Non-pigmented ciliary epithelial cell (primary cell): ENCODE measurements at places on chromosomes 16 and 17.

DNA sequence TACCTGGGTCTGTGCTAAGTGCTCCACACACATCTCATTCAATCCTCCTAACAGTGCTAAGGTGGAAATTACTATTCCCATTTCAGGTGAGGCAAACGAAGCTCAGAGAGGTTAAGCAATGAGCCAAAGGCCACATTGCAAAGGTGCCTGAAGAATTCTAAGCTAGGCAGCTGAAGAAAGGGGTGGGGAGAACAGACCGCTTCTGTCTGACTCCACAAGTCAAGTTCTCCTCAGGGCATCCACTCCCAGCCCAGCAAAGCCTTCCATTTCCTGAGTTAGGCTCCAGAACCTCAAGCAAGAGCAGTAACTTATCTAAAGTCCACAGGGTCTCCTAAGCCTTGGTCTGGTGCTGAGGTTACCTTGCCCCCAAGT is 27.0 kb upstream of the MRPS23 start:
- DNase-seq = no peak

DNA sequence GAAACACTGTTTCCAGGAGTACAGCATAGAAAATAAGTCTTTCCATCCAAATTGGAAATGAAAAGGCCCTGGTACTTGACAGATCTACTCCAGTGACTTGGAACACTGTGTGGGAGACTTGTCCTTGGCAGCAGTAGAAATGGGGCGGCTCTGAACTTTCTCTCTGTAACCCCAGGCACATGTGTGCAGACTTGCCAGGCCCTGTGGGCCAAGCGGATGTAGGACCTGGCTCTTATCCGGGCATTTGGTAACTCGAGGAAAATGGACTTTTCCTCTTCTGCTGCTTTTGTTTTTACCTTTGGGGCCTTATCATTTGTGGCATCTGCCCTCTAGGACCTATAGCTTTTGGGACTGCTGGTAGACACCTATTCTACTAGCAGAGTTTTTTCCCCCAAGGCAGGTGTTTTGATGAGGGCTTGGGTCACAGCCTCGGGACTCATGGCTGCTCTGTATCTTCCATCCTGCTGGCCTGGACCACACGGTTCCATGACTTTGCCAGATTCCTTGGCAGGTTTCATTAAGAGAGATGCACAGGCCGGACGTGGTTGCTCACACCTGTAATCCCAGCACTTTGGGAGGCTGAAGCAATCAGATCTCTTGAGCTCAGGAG is 43.5 kb downstream of the SMPD3 start:
- no peak for DNase-seq

DNA sequence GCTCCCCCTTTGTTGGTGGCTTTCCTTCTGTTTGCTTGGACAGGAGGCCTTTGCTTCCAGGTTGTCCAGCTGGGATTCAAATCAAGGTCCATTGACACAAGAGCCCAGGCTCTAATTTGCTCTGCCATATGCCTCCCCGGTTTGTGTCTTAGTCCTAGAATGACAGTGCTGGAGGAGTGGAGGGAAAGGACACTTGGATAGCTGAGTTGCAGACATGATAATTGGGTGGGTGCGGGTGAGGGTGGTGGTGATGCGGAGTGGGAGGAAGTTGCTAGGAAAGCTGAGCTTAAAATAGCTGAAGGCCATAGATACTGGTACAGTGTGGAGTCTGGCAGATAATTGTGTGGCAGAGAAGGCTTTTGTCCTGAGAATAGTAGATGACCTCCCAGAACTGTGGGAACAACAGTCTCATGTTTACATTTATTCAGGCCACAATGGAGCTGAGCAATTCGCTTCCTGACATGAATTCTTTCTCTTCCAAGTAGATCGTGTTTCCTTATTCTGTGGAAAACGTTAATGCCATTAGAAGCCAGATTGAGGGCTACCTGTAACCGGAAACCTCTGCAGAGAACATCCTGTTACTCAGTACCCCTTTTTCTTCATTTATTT is 23.8 kb downstream of the SEC14L1 start:
- no peak for DNase-seq

- DNase-seq = no peak
These were observed 77.3 kb downstream of the RPTOR start for GRCh38 chr17:80621997-80622357.

DNA sequence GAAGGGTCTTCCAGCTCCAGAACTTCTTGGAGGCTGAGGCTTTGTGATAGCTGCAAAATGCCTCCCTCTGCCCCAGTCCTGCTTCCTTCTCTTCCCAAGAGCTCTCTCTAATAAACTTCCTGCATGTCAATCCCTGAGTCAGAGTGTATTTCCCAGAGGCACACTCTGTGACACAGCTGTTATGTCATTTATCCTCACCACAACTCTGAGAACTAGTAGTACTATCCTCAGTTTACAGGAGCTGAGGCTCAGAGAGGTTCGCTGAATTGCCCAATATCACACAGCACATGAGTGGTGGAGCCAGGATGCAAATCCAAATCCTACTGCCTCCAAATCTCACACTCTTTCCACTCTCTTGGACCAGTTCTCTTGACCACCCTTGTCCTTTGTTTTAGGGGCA is 20.0 kb downstream of the UNC45B start:
- DNase-seq = peak; percentile 5

DNA sequence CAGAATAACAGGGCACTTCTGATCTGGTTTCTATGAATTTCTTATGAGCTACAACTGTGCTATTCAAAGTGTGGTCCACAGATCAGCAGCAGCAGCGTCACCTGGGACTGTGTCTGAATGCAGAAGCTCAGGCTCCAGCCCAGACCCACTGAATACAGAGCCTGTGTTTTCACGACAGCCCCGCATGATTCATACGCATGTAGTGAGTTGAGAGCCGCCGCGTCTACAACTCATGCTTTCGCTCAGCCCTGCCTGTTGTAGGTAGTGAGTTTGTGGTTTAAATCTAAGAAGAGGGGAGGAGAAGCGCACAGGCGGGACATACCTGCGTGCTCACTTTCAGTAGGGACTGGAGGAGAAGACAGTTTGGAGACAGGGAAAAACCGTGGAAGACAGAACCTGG is 28.5 kb upstream of the ELAC2 start:
- no peak for DNase-seq

DNA sequence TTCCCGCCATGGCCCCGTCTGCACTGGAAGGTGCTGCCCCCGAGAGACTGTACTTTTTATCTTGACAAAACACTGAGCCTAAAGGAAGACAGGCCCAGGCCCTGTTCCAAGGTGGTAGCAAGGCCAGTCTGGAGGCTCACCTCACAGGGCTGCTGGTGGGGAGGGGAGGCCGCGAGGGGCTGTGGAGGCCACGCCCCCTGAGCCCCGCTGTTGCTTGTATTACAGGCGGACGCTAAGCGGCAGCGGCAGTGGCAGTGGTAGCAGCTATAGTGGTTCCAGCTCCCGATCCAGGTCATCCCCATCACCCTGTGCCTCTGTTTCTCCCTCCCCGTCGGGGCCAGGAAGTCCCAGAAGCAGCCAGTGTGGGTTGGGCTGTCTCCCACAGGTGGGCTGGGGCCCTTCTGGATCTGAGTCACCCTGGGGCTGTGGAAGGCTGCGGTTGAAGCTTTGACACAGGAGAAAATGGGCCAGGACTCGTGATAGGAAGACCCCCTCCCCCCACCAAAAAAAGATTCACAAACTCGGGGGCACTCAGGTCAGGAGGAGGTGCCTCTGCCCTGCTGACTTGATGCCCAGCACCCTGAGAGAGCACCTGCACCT is 13.3 kb upstream of the IL17C start:
- no peak for DNase-seq

DNA sequence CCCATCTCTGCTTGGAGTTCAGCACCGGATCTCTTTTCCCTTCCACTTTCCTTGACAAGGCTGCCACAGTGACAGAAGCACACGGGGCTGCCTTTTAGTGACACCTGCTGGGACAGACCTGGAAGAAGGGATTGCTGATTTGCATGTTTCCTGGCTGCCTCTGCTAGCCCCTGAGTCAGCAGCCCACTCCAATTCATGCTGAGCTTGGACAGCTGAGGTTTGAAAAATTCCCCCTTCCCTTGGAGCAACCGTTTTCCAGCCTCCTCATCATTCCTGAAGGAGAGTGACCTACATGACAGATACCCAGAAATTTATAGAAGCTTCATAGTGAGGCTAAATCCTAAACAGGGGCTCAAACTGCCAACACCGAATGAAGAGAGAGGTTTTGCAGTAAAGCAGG is 18.8 kb upstream of the RBL2 start:
- DNase-seq = no peak

- DNase-seq = no peak
These were observed 1.1 kb downstream of the CD300H start for GRCh38 chr17:74566132-74566753.

DNA sequence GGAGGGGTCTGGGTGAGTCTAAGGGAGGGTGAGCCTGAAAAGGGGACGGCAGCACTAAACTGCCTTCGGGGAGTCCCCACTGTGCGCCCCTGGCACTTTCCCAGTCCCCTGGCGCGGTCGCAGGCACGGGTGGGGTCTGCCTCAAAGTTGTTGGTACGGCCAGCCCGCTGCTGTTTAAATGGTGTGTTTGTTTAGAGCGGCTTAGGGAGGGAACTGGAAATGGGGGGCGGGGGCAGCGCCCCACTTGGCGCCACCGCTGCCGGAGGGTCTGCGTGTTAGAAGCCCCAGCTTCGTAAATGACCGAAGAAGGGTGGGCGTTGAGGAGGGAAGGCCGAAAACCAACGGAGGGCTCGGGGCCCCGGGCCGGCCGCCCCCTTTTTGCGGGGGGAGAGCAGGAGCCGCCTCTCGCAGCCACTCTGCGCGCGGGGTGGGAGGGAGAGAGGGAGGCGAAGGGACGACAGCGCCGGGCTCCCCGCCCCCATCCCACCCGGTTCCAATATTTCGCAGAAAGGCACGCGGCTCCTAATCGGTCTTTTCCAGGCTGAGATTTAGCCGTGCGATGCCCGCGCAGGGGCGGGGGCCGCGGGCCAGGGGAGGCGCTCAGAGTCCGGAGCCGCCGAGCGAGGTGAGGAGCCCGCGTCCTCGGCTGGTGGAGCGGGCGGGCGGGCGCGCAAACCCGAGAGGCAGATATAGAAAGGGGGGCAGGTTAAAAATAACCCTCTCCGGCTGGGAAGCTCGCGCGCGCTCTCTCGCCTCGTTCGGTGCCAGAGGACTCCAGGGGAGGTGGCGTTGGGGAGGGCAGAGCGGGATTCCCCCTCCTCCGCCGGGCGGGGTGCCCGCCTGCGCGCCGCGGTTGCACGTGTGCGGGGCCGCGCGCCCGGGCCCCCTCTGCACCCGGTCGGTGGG is 54.9 kb downstream of the SREBF1 start:
- DNase-seq = no peak

DNA sequence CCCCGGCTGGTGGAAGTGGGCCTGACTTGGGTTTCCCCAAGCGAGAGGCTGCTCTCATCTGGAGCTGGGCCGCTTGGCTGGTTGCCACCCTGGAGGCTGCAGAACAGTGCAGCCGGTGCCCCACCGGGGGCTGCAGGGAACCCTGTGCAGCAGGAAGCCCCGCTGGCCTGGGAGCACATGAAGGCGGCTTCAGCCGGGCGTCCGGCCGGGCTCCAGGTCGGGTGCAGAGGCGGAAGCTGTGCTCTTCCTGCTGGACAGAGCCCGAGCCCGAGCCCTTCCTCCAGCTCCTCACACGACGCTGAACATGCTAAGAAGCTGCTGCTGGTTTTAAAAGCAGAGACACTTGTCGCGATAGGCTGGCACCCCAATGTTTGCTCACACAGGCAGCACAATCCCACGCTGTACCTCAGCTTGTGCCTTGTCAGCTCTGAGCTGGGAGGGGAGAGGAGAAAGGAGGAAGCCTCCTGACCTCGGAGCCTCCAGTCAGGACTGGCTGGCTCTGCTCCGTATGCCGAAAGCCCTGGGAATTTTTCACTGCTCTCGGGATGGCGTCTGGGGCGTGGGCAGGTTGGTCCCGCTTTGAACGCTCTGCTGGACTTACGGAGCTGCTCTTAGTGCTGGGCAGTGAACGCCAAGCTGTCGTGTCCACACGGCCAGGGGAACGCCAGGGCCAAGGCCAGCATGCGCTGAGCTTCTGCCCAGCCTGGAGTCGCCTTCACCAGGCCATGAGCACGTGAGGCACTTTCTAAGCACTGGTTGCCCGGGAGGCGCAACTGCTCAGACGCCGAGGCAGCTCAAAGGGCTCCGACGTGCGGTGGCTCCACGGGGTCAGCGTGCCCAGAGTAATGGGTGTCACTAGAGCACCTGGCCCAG is 8.8 kb downstream of the CDK5R1 start:
- DNase-seq = no peak

GRCh38 chr16:30559690-30560089 is 1.5 kb upstream of the ZNF764 start:
- DNase-seq = no peak

- no peak for DNase-seq
These were observed 30.1 kb downstream of the VPS35 start for GRCh38 chr16:46658925-46659324.

DNA sequence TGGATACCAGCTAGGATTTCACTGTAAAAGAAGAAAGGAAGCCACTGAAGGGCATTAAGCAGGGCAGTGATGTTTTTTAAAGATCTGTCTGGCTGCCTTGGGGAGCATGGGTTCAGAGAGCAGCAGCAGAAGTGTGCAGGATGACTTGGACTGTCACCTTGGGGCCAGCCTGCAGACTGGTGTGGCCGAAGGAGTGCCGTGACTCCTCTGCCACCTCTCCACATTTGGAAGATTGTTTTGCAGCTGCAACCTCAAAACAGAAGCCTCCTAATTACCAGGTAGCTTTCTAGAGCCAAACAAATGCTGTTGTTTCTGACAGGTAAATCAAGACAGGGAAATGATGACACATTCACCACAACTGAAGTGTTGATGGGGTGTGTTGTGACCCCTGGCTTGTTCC is 681.4 kb downstream of the WWOX start:
- no peak for DNase-seq

DNA sequence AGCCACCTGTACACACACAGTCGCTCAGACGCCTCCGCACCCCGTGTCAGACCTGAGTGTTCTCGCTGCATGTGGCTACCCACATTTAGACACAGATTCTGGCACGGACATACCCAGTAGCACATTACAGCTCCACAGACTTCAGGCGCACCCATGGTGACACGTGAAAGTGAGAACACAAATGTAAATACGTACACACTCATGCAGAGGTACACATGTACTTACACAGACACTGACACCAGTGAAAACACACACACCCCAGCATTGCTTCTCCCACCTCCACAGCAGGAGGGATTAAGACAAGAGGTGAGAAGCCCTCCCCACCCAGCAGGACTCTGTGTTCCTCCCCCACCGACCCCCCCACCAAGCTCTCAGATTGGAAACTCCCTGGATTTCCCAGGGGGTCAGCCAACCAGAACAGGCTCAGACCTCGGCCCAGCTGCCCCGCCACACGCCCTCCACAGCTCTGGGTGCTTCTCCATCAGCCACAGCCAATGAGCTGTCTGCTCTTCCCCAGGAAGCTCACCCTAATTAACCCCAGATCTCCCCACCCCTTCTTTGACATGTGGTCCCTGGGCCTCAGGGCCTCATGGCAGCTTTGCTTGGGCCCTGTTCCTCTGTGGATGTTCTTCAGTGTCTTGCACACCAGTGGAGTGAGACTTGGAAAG is 5.3 kb upstream of the FOXN1 start:
- DNase-seq = no peak
